Mesenteric fat pad (tissue), 1 donor: ENCODE measurements at places on chromosomes 7 and 10.

- DNase-seq = no peak
Measured at GRCh38 chr7:137844677-137845425, 1.9 kb downstream of the DGKI start.

DNA sequence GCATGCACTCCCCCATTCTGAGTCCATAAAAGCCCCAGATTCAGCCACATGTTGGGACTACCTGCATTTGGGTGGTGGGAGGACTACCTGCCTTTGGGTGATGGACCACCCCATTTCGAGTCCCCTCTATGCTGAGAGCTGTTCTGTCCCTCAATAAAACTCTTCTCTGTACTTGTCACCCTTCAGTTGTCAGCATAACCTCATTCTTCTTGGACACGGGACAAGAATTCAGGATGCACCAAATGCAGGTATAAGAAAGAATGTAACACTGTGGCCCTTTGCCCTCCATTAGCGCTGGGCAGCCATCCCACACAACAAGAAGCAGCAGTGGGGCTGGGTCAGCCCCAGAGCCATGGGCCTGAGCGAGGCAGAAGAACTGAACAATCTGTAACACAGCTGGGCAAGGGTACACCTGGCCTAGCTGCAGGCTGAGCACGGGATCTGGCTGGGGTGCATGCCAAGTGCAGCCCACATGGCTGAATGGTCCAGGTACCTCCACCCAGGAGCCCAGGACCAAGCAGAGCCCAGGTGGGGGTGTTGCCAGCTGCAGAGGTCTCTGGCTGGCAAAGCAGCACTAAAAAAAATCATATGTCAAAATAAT lies 1344.3 kb upstream of the LRRTM3 start:
- DNase-seq = no peak

DNA sequence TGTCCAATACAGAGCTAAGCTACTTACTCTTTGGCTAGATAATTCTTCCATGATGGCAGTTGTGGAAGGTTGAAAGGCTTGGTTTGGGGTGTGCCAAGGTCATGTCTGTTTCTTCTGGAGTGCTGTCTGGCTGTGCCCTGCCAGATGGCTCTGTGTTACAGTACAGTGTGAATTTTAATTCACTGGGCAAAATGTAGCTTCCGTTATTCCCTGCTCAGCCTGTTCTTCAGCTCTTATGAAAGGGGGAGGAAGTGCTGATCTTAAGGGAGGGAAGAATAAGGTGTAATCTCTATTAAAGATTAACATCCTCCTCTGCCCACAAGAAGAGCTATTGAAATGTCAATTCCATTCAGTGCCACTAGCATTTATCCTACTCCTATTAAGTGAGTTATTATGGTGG lies 52.2 kb downstream of the SND1 start:
- no peak for DNase-seq

- no peak for DNase-seq
Measured at GRCh38 chr7:158760936-158761335, 56.3 kb upstream of the NCAPG2 start.

DNA sequence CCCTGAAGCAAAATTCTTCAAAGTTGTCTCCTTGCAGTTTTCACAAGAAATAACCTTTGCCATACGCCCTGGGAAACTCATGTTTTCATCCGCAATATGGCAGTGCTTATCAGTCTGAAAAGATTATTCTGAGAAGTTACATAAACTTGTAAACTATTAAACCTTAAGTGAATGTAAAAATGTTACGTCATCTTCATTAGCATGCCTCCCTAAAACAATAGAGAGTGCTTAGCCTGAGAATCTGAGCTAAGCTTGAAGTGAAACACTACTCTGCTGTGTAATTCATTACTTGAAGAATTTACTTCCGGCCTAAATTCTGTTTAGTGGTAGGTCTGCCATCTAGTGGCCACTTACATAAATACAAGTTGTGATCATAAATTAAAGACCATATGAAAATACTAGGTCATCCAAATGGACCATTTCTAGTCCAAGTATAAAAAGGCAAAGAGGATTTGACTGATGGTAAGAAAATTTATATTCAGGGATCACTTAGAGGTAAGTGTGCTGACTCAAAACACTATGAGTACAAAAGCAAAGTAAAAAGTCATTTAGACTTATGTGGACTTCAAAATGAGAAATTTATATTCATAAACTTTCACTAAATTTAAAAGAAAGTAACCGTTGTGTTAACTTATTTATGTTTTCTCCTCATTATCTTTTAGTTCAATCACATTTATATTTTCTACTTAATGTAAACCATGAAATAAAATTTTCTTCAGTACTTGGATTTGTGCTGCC lies 745.1 kb upstream of the LRRTM3 start:
- no peak for DNase-seq

DNA sequence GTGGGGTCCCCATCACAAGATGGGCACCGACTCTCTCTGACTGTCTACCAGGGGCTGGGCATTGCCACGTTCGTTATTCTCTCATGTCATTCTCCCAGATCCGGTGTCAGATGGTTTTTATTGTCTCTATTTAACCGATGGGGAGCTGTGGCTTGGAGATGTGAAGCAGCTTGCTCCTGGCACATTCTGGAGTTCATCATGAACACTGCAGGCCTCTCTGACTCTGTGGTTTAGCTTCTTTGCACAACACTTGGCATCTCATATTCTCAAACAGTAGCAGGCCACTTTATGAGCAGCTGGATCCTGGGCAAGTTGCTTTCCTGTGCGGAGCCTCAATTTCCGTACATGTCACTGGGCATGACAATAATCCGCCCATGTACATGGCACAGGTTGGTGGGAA lies 119.9 kb downstream of the LRRC18 start:
- DNase-seq = no peak
